ENCODE measurements at places on chromosomes 3 and 15.
A peak's percentile ranks its signal among the peaks of the same experiment; 100 is the strongest.

GRCh38 chr3:34200576-34200975 lies 402.1 kb downstream of the PDCD6IP start:
- DNase-seq = no peak

DNA sequence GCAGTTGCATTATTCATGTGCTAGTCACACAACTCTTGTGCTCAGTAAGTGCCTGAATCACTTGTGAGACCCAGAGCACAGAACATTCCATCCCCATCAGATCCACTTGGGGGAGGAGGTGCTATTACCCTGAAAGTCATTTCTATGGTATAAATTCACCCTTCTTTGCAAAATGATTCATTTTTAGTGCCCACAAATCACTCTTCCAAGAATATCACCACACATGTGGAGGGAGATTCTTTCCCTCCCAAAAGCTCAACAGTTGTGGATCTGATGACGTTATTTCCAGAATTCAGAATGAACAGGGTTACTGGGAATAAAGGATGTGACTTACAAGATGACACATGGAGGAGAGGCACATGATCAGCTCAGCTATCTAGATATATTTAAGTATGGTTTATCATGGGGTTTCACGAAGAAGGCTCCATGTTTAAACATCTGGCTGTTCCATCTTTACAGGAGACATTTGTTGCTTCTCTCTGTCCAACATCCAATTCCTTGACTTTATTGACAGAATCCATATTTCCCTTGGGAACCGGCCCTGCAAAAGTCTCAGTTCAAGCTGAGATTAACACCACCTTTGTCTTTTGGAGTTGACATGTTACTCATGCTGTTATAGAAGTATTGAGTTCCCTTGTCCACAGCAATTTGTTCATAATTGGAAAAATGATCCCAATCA lies 214.2 kb upstream of the PROK2 start:
- no peak for DNase-seq

DNA sequence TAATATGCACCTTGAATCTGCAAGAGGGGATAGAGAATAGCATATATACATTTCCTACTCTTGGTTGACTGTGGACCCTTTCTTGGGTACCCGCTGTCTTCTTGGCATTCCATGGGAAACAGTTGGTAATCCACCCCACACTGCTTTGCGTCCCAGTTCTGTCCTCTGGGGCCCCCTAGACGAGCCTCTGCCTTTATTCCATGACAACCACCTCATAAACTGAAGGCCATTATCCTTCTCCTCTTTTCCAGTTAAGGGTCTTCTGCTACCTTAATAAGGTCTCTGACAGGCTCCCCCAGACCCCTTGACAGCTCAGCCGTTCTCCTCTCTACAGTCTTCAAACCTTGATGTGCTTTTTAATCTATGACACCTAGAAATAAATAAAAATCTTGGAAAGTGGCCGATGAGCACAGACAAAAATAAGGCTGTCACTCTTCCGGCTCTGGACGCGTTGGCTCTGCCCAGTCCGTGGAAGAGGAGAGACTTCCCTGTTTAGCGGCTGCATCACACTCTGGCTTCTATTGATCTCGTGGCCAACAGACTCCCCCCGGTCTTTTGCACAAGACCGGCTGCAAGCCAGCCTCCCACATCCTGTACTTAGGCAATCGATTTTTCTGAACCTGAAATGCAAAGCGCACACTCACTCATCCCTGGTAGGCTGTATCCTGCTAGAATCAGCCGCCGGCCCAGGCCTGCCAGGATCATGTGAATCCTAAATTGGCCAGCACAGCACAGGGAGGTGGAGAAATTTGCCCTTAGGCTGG lies 251.0 kb upstream of the TLE3 start:
- DNase-seq = no peak

GRCh38 chr3:81658322-81658997 lies 103.0 kb downstream of the GBE1 start:
- no peak for DNase-seq

DNA sequence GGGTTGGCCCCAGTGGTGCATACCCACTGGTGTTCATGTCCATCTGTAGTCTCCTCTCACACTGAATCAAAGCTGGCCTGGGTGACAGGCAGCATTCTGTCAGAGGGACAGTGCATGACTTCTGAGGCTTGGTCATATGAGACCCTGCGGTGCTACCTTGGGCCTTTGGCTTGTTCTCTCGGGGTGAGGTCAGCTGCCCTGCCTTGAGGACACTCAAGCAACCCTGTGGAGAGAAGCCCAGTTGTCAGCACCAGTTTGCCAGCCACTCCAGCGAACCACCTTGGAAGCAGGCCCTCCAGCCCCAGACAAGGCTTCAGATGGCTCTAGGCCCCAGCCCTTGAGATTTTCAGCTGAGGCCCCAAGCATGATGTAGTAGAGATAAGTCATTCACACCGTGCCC lies 16.9 kb upstream of the RAB7A start:
- no peak for DNase-seq

- DNase-seq = no peak
Observed at GRCh38 chr3:115975353-115975752, 352.0 kb downstream of the GAP43 start.

DNA sequence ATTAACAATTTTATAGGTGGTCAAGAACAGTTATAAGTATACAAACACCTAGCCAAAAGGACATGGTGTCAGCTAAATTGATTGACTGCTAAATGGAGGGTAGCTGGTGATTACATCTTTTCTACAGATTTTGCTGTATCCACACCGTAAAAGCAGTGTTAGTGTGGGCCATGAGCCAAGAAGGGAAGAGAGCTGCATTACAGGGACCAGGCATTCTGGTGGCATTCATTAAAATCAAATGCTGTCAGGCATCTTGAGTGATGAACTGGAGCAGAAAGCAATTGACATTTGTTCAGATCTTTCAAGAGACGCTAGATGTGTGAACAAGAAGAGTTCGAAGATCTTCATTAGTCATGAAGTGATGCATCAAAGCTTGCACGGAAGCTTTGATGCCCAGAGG lies 177.9 kb downstream of the ARPP21 start:
- no peak for DNase-seq

- DNase-seq = no peak
Observed at GRCh38 chr3:151384741-151385174, at the start of gene P2RY12. Gene P2RY12 (minus strand): TSS chr3:151384753. CDS start chr3:151338845, 45,908 bp downstream.

DNA sequence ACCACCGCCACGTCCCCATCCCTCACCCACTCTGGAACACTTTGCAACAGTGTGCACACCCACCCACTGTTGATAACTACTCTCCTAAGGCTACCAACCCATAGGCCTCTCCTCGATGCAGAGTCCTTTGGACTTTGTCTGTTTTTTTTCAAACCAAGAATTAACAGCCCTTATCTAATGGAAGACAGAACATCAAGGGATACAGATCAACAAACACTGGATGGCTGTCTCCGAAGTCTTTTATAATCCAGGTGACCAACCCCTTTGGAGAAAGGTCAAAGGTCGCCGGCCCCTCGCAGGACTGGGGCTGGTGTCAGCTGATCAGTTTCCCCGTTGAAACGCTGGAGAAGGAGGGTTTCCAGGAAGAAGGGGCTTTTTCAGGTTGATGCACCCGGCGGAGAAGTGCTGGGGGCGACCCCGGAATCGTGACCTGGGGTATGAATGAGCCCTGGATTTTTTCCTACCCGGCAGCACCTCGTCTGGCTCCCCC lies 532 bp downstream of the B4GALT4 start:
- DNase-seq = no peak

DNA sequence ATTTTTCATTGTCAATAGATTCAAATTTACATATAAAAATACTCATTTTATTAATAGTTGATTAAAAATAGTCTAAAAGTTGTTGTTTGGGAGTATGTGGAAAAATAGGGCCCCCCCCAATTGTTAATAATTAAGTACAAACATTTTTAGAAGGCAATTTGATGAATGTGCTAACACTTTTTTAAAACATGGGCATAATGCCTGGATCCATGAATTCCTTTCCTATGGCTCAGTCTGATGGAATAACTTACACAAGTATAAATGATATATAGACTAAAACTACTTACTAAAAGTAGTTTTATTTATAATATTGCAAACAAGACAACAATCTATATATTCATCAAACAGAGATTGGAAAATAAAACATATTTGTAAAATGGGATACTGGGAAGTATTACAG lies 247.2 kb upstream of the LRRN1 start:
- no peak for DNase-seq

DNA sequence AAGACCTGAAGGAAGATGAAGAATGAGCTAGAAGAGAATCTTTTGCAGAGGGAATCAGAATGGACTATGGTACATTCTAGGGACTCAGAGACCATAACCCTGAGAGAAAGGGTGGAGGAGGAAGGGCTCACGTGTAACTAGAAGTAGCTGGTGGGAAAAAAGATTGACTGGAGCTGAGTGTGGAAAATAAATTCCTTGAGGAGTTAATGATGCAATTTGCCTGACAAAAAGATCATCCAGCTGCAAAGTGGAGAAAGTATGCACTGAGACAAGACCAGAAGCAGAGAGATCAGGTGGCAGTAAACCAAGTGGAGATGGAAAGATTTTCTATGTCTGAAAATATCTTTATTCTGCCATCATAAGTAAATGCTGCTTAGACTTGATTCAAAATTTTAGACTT lies 52.9 kb upstream of the TBL1XR1 start:
- DNase-seq = no peak

GRCh38 chr3:67067251-67067650 lies 69.1 kb downstream of the KBTBD8 start:
- no peak for DNase-seq

DNA sequence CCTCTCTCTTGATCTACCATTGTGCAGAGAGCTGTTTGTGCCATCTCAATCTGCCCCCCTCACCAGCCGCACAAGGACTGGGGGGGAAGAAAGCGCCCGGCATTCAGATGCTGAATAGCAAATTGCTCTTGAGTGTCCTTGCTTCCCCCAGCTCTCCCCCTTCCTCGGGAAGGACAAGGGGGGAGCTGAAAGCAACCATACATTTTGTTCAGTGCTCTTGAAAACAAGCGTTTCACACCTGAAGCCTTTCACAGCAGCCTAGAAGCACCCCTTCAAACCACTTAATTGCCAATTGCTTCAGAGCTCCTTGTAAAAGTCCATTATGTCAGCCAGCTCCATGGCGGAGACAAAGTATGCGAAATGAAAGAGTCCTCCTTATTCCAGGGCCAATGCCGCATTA lies 540.1 kb downstream of the NR2F2 start:
- DNase-seq = no peak

DNA sequence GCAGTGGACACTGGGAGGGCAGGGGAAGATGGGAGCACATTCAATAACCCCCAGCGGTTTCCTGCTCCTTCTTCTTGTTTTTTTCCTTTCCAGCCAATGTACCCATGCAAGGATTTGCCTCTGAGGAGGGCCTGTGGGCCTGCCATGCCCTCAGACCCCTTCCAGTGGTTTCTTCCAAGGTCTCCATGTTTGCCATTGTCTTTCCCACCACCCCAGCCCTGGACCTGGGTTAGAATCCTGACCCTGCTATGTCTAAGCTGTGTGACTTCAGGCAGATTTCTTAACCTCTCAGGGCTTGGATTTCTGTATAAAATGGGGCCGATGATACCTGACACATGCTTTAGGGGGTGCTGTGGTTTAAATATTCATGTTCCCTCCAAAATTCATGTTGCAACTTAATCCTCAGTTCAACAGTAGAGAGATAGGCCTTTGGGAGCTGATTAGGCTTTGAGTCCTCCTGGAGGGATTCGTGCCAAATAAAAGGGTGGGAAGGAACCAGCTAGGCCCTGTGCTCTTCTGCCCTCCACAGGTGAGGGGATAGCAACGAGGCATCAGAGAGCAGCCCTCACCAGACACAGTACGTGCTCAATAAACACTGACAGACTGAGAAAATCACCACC lies 46.3 kb upstream of the FLNB start:
- DNase-seq = no peak

- no peak for DNase-seq
Observed at GRCh38 chr3:159245871-159246270, 444.0 kb downstream of the MFSD1 start.

- DNase-seq = peak; percentile 10
Observed at GRCh38 chr3:172040078-172040980, 951 bp downstream of the FNDC3B start.

- no peak for DNase-seq
Observed at GRCh38 chr15:31202953-31203352, 101.4 kb upstream of the TRPM1 start.

GRCh38 chr15:90790057-90790456 lies 72.9 kb downstream of the BLM start:
- no peak for DNase-seq

GRCh38 chr3:18531662-18532061 lies 106.5 kb upstream of the SATB1 start:
- DNase-seq = no peak

GRCh38 chr3:195208183-195208582 lies 62.8 kb downstream of the XXYLT1 start:
- DNase-seq = no peak

- no peak for DNase-seq
Observed at GRCh38 chr3:119636249-119636648, 24.1 kb downstream of the POPDC2 start.

- DNase-seq = no peak
Observed at GRCh38 chr3:42061713-42062380, 29.3 kb upstream of the TRAK1 start.

GRCh38 chr3:127121885-127122284 lies 71.0 kb upstream of the PRR23E start:
- no peak for DNase-seq

- DNase-seq = no peak
Observed at GRCh38 chr3:17969985-17970568, 227.6 kb upstream of the TBC1D5 start.

DNA sequence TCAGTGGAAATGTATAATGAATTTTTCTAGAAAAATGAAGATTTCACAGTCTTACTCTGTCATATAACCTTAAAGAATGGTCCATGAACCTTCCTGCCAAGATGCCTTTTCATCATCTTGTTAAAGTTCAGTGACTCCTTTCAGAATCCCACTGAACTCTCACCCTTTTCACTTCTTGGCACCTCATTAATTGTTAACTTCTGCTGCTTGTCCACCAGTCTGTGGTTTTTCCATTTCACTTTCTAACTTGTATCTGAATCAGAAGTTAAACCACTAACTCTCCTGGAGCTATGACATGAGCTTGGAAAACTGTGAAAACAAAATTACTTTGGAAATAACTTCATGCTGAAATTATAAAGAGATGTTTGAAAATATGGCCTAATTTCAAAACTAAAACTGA lies 281.2 kb upstream of the ALCAM start:
- no peak for DNase-seq

GRCh38 chr3:64829331-64829730 lies 141.5 kb upstream of the ADAMTS9 start:
- DNase-seq = no peak

DNA sequence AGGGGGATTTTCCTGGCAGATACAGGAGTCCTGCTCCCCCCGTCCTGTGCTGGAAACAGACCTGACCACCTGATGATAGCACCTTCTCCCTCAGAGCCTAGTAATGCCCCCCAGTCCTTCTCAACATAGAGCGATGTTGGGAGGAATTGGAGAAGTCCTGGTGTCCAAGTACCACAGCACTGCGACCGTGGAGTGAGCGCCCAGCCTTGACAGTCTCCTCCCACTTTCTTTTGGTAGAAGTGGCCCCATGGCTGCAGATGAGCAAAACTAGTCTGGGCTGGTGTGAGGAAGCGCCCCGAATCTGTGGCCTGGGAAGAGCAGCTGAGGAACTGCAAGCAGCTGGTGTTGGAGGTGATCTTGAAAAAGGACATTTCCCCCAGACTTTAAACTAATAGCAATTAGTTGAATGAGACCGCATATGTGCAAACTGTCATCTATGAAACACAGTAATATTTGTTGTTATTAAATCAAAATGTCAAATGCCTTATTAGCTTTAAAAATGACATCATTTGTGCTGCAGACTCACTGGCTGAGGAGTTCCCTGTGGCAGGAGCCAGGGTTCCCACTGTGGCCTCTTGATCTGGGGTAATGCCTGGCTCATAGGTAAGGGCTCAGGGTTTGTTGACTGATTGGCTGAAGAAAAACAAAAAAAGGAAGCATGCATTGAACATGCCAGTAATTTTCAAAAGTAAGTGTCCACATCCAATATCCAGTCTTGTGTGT lies 121.8 kb downstream of the CACNA2D3 start:
- DNase-seq = no peak

Measured in stimulated activated CD8-positive, alpha-beta memory T cell treated with anti-CD3 and anti-CD28 coated beads, Interleukin-7, amount 100 ng/mL, for 1 hour (primary cell).